Foreskin keratinocyte (primary cell): ENCODE measurements at places on chromosomes 2 and 18.

GRCh38 chr2:7430869-7431641, 513.8 kb downstream of the RNF144A start:
- peak; percentile 17 for DNase-seq

DNA sequence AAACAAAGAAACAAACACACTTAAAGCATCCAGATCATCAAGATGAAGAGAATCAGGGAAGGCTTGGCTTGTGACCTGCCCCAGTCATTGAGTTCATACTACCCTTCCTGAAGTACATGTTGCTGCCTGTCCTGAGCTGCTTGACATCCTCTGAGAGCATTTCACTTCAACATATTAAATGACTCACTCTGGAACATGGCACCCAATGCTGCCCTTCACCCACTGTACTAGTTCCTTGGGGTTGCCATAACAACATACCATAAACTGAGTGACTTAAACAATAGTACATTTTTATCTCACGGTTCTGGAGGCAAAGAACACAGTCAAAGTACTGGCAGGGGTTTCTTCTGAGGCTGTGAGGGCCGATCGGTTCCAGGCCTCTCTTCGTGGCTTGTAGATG, 371.3 kb downstream of the RNF144A start:
- DNase-seq = peak; percentile 96

GRCh38 chr2:5986801-5987787, 294.9 kb downstream of the SOX11 start:
- no peak for DNase-seq

GRCh38 chr2:164810843-164811242, 30.8 kb downstream of the COBLL1 start:
- no peak for DNase-seq

DNA sequence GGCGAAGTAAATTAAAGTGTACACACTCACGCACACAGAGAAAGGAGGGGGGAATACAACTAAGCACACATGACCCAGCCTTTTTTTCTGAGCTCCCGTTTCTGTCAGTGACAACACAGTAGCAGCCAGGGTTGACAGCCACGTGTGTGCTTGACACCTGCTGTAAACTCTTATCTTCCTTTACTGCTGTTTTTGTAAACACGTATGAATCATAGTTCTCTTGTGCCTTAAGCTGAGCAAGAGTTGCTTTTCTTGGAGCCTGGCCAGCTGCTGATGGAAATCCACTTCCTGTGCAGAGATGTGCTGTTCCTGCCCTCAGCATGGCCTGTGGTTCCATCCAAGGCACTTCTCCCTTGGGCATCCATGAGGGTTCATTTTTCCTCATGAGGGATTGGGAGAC, 561.9 kb downstream of the GALR1 start:
- no peak for DNase-seq

DNA sequence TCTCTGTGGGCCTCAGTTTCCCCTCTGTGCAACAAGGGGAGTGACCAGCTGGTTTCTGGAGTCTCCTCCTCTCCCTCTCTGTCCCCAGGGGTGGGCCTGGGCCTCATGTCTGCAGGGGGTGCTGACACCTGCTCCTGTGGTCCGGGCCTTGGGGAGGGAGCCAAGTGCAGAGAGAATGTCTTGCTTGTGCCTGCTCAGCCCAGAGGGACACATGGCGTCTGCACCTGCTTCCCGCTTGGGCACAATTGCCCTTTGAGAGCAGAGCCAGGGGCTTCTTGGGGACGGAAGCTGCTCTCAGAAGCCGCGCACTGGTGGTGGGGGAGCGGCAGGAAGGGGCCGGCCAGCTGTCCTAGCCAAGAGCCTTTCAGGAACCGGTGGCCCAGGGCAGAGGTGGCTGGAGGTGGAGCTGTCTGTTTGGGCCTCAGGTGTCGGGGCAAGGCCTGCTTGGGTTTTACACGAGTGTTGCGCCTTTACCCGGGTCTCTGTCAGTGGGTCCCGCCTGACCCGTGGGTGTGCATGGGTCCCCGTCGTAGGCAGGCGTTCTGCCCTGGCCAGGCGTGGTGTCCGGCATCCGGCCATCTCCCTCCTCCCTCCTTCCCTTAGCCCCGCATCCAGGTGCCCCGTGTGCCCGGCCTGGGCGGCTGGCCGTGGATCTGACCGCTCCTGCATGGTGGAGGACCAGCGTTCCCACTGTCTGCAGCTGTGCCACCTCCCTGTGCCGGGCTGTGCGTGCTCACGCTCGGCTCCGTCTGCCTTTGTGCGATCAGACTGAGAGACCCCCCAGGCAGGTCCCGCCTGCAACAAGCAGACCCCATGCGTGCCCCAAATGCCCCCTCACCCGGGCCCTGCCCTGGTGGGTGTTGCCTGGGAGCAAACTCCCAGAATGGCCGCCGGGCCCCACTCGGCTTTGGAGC, 4.0 kb downstream of the NEU4 start:
- DNase-seq = no peak

GRCh38 chr2:143139835-143140393, 10.7 kb downstream of the ARHGAP15 start:
- DNase-seq = no peak

DNA sequence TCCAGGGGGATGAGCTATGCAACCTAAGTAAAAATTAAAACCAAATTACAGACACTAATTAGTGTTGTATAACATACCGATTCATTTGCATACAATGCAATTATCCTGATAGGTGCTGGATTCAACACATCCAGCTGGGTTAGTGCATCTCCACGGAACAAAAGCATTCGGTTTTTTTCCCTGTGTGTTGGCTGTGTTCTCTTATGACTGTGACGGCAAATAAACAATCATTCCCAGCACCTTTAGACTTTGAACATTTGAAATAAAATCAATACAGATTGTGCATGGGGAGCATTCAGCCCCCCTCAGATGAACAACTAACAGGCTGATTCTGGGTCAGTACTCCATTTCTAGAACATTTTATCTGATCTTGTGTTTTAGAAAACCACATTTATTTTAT, 22.7 kb downstream of the FAM124B start:
- DNase-seq = no peak

DNA sequence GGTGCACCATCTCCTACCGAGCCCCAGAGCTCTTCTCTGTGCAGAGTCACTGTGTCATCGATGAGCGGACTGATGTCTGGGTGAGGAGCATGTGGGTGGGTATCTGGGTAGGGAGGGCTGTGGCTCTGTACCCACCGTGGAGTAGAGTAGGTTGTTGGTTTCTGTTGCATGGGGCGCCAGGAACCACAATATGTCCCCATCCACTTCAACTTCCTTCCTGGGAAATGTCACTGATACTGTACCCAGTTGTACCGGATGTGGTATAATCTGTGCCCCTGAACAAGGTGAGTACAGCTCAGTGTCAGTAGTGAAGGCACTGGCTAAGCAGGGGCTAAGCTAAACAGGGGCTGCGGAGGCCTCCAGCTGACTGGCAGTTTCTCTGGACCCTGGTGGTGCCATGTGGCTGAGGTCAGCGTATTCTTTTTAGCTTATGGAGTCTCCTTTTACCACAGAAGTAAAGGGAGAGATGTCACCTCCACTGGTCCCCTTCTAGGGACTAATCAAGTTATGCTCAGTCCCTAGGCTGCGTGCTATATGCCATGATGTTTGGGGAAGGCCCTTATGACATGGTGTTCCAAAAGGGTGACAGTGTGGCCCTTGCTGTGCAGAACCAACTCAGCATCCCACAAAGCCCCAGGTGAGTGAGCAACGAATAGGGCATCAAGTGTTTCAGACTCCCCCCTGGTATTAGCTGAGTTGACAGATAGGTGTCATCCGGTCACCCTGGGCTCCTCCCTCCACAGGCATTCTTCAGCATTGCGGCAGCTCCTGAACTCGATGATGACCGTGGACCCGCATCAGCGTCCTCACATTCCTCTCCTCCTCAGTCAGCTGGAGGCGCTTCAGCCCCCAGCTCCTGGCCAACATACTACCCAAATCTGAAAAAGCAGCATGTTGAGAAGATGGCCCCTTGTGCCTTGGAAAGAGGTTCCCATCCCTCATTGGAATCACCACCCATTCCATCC, 2.7 kb downstream of the STK16 start:
- no peak for DNase-seq

- DNase-seq = peak; percentile 56
Measured at GRCh38 chr2:28406276-28407096, 13.8 kb downstream of the FOSL2 start.

DNA sequence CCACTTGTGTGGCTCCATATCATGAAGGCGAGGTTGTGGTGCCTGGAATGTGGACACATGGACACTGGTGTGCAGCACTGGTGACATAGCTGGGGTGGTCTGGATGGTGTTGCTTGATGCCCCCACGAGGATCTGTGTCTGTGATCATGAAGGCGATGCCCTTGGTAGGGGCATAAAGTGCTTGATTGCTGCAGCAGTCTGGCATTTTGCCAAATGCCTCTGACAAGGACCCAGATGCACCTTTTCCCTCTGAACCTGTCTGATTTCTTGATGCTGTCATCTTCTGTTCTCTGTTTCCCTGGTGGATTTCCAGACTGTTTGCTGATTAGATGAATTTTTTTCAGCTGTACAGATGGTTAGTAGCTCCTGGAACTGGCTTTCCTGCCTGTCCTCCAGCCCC, 752.0 kb upstream of the HS6ST1 start:
- DNase-seq = no peak

- DNase-seq = no peak
Measured at GRCh38 chr18:63676526-63677323, 15.0 kb upstream of the SERPINB3 start.

- DNase-seq = no peak
Measured at GRCh38 chr2:51553476-51553875, 521.5 kb upstream of the NRXN1 start.

GRCh38 chr2:127860130-127860529, 2.2 kb upstream of the POLR2D start:
- peak; percentile 21 for DNase-seq

- DNase-seq = no peak
Measured at GRCh38 chr2:131552871-131553270, 25.2 kb downstream of the CCDC74A start.

DNA sequence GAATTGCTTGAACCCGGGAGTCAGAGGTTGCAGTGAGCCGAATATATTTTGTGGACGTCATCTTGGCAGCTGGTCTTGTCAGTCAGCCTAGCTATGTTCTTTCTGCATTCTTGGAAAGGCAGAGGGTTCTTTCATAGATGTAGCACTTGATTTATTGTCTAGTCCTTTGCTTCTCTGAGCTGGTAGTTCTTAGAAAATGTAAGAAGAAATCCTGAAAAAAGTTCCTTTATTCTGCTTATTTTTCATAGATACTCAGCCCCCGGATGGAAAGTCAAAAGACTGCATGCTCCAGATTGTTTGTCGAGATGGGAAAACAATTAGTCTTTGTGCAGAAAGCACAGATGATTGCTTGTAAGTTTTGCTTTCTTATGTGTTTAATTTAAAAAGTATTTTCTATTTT, 21.3 kb downstream of the PLEKHB2 start:
- DNase-seq = no peak

DNA sequence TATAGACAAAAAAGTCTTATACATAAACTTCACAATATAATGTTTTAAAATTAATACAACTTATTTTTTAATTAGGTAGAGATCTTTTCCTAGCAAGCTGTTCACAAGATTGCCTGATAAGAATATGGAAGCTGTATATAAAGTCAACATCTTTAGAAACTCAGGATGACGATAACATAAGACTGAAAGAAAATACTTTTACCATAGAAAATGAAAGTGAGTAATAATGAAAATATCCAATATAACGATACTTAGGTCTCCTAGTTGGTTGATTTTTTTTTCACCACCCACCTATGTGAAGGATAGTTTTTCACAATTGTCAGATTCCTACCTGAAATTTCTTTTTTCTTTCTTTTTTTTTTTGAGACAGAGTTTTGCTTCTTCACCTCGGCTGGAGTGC, 13.1 kb downstream of the ELP2 start:
- DNase-seq = no peak

GRCh38 chr2:58856100-58856499, 615.0 kb upstream of the FANCL start:
- no peak for DNase-seq

- DNase-seq = no peak
Measured at GRCh38 chr2:157336137-157337010, 10.8 kb upstream of the ERMN start.

GRCh38 chr18:77622009-77622692, 372.5 kb downstream of the GALR1 start:
- no peak for DNase-seq

DNA sequence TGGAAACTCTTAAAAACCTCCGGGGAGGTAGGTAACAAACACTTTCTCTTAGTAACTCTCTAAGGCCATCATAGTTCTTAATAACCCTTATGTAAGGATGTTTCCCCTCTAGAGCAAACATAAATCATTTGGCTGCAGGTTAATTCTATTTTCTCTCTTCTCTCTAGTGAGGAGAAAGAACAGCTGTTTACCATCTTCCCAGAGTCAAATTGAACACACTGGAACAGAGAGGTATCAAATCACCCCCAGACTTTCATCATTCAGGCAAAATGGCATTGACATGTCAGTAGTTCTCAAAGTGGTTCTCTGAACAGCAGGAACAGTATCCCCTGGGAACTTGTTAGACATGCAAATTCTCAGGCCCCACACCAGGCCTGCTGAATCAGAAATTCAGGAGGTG, 240.7 kb downstream of the MEIS1 start:
- no peak for DNase-seq

DNA sequence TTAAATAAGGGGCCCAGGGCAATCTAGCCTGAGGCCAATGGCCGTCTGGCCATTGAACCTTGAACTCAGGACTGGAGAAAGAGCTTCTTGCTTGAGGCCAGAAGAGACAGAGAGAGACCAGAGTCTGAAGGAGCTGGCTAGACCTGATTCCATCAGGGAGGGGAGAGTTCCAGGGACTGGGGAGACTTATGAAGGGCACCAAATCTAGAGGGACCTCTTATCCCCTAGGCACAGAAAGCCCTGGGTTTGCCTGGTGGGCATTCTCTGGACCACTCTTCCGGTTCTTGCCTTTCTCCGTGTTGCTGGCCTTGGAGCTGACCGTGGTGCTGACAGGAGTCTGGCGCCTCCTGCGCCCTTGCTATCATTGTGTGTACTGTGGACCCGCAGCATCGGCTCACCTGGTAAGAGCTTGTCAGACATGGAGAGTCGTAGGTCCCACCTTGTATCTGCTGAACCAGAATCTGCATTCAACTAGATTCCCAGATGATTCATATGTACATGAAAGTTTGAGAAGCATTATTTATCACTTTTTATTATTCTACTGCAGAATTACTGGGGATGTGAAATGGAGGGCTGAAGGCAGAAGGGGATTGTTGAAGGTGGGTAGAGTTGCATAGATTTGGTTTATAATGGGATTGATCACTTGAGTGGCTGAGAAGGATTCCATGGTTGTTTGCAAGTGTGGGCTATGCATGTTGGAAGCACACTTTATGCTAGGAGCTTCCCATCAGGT, 4.3 kb upstream of the TRPM8 start:
- DNase-seq = no peak

GRCh38 chr2:207937253-207937652, 88.1 kb downstream of the PLEKHM3 start:
- DNase-seq = no peak

DNA sequence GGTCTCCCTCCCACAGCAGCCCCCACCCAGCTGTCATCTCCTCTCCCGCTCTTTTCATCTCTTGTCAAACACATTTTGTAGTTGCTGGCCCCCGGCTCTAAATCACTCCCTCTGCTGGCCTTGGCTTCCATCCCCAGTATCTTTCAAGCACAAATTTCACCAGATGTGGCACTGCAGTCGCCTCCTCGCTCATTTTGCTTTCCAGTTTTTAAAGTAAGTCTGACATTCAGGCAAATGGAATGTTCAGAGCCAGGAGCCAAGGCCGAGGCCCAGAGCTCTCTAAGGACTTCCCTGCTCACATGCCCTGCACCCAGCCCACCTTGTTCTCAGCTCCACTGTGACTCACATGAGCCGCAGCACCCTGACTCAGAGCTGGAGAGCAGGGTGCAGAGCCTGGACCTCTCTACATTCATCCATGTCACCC, 158.4 kb downstream of the GALNT14 start:
- peak; percentile 95 for DNase-seq

- no peak for DNase-seq
Measured at GRCh38 chr2:65464604-65465003, 32.2 kb upstream of the SPRED2 start.
